ENCODE measurements at places on chromosomes 1 and 21.

GRCh38 chr21:31449921-31450535, 106.0 kb upstream of the TIAM1 start:
- DNase-seq = no peak

GRCh38 chr1:219433496-219434131, 179.3 kb downstream of the ZC3H11B start:
- no peak for DNase-seq

GRCh38 chr1:107787299-107787698, 177.7 kb downstream of the VAV3 start:
- DNase-seq = peak; percentile 41

DNA sequence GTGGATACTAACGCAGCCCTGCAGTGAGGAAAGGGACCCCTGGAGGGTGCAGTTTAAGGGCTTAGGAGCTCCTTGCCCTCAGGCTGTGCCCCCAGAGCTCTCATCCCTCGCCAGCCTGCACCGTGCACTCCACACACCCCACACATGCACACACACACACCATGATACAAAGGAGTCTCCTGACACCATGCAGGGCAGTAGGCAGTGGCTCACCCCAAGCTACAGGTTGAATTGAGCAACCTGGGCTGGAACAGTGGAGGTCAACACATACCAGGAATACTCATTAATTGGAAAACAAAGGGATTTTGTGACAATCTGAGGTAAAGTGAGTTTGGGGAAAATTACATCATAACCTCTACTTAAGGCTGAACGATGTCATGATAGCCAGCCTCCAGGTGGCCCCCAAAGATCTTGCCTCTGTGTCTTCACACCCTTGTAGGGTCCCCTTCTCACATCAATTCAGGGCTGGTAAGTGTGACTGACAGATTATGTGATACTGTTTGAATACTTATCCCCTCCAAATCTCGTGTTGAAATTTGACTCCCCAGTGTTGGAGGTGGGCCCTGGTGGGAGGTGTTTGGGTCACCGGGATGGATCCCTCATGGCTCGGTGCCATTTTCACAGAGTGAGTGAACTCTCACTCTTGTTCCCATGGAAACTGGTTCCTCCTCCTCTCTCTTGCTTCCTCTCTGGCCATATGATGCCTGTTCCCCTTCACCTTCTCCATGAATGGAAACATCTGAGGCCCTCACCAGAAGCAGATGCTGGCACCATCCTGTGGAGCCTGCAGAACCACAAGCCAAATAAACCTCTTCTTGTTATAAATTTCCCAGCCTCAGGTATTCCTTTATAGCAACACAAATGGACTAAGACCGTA, 111.0 kb upstream of the RAB4A start:
- no peak for DNase-seq

DNA sequence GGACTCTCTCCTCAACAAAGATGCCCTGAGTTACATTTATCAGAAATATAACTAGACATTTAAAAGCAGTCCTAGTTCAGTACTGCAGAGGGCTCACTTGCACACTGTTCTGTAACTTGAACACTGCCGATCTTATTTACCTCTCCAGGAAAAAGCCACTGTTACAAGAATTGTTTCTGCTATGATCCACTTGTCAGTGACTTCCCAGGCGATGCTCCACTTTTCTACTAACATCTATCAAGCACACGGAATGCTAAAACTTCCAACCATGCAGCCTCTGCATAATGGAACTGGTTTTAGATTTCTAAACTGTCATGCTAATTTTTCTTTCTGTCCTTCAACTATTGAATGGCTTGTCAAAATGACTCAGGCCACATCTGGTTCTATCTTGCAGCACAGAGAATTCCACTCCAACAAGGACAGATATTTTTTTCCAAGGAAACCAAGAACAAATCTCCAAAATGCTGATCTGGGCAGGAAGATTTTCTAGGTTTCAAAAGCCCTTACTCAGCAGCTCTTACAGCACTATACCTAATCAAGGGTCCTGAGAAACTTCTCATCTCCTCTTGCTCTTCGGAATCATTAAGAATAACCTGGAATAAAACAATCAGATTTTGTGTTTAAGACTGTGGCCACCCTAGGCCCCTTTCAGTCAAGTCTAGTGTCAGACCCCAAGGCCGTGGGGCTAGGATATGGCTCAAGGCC, 9.9 kb downstream of the SEC16B start:
- DNase-seq = no peak
